NCI-H2171 (cell line): ENCODE measurements at places on chromosomes 2 and 18.
A peak's percentile ranks its signal among the peaks of the same experiment; 100 is the strongest.

GRCh38 chr18:63949068-63949737, at the start of gene HMSD:
HMSD (plus strand) TSS chr18:63949301; CDS start chr18:63953456, 4,155 bp downstream.
- DNase-seq: peak; percentile 12

DNA sequence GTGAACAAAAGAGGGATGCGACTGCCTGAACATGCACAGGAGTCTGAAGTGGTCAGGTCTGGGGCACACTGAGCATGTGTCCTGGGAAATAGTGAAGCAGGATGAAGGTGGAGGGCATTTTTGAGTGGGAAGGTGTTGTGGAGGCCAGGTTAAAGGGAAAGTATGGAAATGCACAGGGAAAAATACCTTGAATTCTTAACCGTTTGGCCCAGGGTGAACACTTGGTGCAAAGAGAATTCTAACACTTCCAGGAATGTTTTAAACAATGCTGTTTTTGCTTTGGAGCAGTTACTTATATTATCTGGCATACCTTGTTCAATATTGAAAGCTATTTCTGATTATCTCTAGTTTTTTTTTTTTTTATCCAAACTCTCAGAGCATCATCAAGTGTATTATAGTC, 623.5 kb downstream of the DCC start:
- DNase-seq: no peak

GRCh38 chr2:61175036-61175435, 13.0 kb downstream of the C2orf74 start:
- no peak for DNase-seq

DNA sequence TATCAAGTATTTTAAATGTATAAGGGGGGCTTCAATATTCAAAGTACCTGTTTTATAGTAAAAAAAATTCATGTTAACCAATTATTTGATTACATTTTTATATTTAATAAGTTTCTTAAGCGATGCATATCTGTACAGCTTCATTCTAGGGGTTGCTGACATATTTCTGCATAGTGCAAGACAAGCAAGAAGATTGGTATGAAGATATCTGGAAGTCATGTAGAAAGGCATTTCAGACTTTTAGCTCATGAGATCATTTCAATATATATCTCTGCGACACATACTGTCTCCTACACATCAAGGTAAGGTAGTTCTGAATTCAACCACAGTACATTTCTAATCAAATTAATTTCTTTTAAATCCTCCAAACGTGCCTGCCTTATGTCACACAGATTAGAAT, 73.1 kb downstream of the MEMO1 start:
- no peak for DNase-seq

GRCh38 chr2:201931475-201931874, 102.2 kb upstream of the FZD7 start:
- DNase-seq: no peak

DNA sequence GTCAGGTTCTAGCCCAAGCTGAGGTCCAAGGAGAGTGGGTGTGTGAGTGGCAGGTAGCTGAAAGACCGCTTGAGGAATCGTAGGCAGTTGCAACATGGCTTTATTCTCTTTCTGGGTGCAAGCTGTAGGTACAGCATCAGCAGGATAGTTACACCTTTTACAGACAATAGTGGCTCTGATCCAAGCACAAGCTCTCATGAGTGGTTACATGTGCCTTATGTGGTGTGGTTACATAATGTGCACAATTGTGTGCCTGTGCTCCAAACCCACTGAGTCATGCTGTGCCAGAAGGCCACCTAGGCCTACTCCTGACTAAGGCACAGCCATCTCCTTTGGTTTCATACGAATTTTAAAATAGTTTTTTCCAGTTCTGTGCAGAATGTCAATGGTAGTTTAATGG, 227.6 kb downstream of the SATB2 start:
- DNase-seq: no peak

DNA sequence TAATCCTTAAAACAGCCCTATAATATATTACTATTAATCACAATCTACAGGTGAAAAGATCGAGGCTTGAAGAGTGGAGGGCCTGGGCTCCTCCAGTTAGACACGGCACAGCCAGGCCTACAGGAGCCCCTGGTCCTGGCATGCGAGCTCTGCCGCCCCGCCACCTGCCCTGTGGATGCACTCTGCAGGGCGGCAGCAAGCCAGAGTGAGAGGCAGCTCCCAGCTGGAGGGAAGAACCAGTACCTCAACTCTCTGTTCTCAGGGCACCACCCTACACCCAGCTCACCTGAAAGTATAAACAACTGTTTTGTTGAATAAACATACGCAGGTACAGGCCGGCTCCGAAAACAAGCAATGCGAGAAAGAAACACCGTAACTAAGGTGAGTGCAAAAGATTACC, 34.6 kb downstream of the EIPR1 start:
- no peak for DNase-seq

GRCh38 chr2:119523952-119524694, at the start of gene SCTR:
SCTR (minus strand) TSS chr2:119524483; CDS start chr2:119524226, 257 bp downstream.
- DNase-seq: peak; percentile 32

- DNase-seq: no peak
Measured at GRCh38 chr2:168432565-168433186, 23.4 kb upstream of the CERS6 start.

GRCh38 chr2:72887032-72887739, at the start of gene SPR:
SPR (plus strand) TSS chr2:72887408; CDS start chr2:72887433, 25 bp downstream.
- DNase-seq: peak; percentile 66

DNA sequence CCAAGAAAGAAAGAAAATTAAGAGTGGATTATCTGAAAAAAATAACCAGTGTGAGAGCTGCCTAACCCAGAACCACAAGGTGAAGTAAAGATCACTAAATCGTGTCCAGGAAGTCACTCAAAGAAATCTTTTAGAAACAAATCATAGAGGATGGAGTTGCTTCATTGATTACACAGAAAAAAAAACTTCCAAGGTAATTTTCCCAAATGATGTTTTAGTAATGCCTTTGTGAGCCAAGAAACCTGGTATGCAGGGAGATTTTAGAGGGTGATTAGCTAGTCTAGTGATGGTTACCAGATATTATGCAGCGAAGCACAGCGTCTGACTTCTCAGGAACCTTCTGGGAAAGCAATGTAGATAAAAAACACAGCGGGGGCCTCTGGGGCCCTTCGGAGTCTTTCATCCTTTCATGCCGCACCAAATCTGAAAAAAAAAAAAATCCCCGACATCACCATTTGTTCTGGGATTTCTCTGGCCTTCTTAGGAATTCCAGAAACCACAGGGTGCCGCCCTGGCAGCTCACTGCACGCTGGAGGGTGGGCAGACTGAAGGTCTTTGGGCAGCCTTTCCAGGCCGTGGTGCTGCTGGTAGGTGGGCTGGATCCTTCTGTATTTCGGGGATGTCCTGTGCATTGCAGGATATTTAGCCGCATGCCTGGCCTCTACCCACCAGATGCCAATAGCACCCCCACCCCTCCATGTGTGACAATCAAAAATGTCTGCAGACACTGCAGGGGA, 17.3 kb downstream of the ALPK2 start:
- DNase-seq: peak; percentile 42

DNA sequence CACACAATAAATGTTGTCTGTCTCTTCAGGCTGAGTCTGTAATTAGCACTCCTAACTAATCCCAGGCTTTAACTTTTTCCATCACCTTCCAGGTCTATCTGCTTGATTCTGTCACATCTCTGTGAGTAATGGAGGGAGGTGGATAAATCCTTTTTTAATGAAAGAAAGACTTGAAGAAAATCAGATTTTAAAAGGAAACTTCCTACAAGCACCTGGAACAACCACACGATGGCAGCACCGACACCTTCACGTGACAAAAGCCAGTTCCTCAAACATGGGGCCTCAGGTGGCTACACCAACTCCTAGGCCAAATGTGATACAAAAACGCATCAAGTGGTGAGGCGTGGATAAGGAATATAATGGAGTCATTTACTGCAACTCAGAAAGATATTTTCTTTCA, 41.8 kb downstream of the TGFBRAP1 start:
- DNase-seq: no peak

GRCh38 chr18:3912705-3913104, 462.7 kb downstream of the TGIF1 start:
- DNase-seq: no peak

GRCh38 chr2:200482194-200482593, 27.7 kb downstream of the KCTD18 start:
- DNase-seq: no peak

DNA sequence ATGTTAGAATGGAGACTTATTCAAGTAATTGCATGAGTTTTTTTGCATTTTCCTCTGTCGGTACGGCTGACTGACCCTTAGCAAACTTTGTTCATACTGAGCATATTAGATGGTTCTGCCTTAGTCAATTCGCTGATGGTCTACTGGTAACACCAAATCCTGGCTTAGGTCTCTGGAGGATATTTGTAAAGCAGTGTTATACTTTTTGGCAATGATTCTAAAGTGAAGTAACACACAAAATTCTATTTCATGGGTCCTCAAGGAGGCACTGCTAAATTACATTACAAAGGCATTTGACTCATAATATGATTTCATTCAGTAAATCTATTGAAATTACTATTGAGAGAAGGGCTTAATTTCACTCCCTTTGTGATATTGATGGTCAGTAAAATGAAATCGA, 246.8 kb upstream of the RASGRP3 start:
- DNase-seq: no peak

GRCh38 chr18:12093520-12094257, at the start of gene ANKRD62:
ANKRD62 (plus strand) TSS chr18:12093843; CDS start chr18:12094018, 175 bp downstream.
- no peak for DNase-seq

DNA sequence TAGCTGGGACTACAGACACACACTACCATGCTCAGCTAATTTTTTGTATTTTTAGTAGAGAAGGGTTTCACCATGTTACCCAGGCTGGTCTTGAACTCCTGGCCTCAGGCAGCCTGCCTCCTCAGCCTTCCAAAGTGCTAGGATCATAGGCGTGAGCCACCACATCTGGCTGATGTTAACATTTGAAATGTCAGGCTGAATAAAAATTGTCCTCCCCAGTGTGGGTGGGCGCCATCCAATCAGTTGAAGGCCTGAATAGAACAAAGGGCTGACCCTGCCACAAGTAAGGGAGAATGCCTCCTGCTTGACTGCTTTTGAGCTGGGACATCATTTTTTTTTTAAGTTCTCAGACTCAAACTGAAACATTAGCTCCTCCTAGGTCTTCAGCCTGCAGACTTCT, 21.0 kb upstream of the RHOB start:
- no peak for DNase-seq

DNA sequence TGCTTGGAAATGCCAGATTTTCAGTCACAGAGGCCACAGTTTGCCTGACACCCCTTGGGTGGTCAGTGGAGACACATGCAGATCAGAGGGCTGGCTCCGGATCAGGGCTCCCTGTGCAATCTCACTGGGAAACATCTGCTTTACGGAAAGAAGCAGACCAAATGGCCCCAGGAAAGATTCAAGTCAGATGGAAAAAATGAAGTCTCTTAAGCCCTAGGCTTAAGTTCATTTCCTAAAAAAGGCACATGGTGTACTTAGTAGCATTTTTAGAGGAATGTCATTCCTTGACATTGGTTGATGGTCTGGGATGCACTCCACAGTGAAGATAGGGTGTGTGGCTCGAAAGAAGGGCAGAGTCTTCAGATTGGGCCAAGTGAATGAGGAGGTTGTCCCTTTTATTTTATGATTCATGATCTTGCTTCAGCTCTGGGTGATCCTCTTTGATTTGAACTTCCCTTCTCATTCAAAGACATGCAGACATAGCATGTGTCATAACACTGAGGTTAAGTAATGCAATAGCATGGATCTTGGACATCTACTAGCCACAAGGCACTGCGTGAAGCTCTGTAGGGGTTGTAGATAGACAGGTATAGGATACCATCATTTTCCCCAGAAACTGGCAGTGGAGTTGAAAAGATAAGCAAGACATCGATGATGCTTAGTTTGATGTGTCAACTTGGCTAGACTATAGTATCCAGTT, 56.5 kb downstream of the KCNE4 start:
- no peak for DNase-seq

DNA sequence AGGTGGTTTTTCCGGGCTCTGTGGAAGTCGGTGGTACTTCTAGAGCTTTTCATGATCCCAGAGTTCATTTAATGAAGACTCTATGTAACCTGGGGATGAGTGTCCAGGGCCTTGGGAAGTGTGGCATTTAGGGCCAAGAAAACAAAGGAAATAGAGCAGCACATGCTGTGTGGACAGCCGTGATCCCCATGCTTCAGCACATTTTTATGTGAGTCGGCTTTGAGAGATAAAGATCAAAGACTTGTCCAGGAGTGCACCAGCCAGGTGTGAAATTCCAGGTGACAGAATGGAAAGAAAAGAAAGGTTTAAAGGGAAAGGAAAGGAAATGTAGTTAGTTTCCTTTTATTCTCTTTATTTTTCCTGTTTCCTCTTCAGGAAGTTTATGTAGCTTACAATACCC, 258.0 kb upstream of the NRP2 start:
- no peak for DNase-seq

- peak; percentile 20 for DNase-seq
Measured at GRCh38 chr2:109473616-109474318, 140.0 kb downstream of the SEPTIN10 start.

DNA sequence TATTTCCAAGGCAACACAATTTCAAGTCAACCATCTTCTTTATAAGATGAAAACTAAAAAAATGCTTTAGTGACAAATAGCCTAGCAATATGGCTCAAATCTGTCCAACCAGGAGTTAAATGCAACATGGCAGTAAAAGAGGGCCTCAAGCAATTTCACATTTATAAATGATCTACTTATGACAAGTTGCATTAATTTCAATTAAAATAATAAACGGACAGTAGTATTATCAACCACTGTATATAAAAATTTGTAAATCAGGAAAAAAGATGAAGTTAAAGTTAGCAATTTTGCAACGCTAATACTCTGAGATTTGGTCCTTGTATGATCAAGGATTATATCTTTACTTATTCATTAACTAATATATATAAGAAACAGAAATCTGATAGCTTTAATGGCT, 19.3 kb downstream of the CCDC88A start:
- no peak for DNase-seq

- DNase-seq: no peak
Measured at GRCh38 chr18:40882468-40882867, 1072.6 kb upstream of the PIK3C3 start.

DNA sequence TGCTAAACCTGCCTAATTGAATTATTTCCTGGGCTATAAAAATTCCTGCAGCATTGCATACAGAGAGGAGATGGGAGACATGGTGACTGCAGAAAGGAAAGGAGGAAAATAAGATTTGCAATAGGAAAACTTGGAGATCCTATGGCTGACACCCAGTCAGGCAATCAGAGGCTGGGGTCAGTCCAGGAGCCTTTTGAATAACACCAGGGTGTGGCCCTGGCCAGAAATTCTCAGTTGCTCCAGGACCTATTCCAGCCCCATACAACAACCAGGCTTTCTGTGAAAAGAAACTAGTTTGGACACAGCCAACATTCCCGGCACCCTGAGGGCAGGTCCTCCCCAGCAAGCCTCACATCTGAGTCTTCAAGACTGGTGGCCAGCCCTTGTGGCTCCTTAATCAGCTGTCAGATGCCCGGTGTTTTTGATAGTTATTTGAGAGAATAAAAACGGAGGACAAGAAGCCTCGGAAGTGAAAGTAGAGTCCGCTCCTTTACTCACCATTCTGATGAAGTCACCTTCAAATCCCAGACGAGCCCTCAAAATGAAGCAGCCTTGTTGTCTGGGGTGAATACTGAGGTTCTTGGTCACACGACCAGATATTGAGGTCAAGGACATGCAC, 31.1 kb upstream of the GMCL1 start:
- no peak for DNase-seq
